ENCODE measurements at places on chromosomes 4 and X.

- no peak for DNase-seq
Measured at GRCh38 chr4:109231331-109231730, 71.1 kb downstream of the COL25A1 start.

GRCh38 chr4:151104621-151105020 is 5.2 kb downstream of the RPS3A start:
- DNase-seq, result no peak

- no peak for DNase-seq
Measured at GRCh38 chr4:47720787-47721186, 117.1 kb downstream of the CORIN start.

DNA sequence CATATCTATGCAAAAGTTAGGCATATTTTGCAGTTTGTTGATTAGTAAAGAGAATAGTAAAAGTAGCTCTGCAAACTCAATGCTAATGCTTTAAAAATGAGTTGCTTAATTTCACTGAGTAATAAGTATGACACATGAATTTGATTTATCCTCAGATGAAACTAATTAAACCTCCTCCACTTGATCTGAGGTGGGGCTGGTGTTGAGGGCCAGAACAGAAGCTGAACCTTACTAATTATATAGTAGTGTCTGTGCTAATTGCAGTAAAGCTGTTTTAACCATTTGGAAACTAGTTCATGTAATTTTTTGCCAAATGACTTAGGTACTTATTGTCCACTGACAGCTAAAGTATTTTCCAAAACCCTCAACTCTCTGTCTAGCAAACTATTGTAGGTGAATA is 7.7 kb upstream of the PGAM4 start:
- no peak for DNase-seq

DNA sequence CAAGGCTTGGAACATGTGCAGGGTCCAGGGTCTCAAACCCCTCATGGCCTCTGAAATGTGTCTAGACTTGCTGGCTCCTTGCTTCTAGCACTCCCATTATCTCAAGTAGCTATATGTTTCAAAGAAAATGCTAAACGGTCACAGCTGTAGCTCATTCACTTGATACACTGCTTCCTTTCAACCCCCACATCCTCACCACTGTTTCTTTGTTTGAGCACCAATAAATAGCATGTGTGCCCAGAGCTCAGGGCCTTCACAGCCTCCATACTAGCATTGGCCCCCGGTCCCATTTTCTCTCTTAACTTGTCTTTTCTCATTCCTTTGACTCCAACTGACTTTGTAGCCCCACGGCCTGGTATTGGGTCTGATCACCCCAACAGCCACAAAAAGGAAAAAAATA is 801.8 kb downstream of the STIM2 start:
- DNase-seq, result no peak

DNA sequence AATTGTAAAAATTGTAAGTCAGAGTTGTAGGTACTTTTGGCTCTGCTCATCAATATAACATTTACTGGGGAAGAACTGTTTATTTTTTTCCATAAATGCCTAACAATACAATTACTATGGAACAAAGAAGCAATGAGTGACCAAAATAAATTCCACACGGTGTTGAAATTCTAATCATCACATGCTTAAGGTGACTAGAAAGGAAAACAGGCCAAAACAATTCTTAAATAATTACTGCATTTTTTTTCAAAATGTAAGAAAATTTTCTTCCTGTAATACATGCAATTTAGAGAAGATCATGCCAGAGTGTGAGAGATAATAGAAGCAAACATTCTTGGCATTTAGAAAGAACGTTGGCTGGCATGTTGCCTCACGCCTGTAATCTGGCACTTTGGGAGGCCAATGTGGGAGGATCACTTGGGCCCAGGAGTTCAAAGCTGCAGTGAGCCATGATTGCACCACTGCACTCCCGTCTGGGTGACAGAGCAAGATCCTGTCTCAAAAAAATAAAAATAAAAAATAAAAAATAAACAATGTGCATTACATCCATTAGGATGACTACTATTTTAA is 22.5 kb downstream of the C4orf46 start:
- DNase-seq, result no peak

DNA sequence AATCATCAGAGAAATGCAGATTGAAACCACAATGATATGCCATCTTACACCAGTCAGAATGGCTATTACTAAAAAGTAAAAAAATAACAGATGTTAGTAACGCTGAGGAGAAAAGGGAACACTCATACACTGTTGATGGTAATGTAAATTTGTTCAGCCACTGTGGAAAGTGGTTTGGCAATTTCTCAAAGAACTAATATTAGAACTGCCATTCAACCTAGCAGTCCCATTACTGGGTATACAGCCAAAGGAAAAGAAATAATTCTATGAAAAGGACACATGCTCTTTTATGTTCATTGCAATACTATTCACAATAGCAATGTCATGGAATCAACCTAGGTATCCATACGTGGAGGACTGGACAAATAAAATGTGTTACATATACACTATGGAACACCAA is 566.3 kb downstream of the STPG2 start:
- DNase-seq, result no peak

- DNase-seq, result no peak
Measured at GRCh38 chr4:84167093-84167492, 332.0 kb downstream of the NKX6-1 start.

GRCh38 chr4:38004062-38004461 is 43.9 kb downstream of the PTTG2 start:
- DNase-seq, result no peak

DNA sequence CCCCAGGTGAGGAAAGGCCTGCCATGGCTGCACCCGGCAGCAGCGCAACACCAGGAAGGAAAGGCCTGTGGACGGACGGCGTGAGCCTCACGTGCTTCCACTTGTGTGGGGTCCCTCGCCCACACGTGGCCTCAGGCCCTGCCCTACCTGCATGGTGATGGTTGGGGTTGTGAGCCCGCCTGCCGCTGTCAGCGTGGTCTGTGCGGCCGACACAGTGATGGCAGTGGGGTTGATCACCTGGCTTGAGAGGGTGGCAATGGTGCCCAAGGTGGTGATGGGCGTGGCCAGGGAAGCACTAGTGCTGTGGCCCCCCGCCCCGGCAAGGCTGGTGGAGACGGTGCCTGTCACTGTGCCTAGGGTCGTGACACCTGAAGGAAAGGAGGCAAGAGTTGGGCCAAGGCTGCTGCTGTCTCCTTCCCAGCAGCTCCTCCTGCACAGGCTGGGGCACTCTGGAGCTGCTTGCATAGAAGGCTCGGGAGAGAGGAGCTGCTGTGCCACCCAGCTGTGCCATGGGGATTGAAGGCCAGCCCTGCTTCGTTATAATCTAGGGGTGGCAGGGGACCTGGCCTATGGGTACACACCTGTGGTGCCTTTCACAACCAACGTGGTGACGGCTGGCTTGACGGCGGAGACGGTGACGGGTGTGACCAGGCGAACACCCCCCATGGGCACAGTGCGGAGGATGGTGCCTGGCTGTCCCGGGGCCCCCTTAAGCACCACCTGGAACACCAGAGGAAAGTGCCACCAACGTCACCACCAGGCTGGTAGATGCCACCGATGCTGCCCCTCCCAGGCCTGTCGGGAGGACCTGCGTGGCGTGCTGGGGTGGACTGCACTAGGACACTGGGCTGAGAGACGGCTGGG is 11.8 kb upstream of the RENBP start:
- no peak for DNase-seq

DNA sequence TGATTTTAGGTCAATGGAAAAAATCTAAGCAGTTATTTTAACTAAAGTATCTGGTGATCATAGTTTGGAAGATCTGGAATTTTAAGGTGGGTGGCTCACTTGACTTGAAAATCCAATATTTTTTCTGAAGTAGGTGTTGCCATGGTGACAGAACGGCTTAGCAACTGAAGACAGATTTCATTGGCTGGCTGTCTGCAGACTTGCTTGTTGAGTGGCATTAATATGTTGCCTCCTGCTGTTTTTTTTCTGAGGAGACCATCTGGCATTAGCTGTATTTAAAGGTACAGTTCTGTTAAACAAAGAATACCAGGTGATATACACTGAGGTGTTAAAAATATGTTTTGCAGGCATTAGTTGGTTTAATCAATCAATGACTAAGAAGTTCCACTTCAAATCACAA is 19.8 kb downstream of the CPE start:
- DNase-seq, result no peak

DNA sequence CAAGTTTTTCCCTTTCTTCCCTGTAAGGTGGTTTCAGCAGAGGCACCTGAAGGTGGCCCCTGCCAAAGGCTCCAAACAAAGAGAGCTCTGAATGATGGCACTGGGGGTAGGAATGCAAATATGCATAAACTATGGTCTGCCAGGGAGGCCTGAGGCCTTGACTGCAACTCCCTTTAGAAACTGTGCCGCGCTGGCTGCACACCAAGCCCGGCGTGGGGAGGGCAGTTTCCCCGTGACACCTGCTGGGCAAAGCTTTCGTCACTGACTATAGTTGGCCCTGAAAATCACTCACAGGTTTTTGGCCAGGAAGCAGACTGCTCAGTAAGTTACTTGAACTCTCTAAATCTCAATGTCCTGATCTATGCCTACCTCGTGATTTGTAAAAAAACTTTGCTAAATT is 97.8 kb upstream of the ATOH1 start:
- no peak for DNase-seq

GRCh38 chr4:74367656-74368290 is 2.8 kb downstream of the EREG start:
- DNase-seq, result no peak

DNA sequence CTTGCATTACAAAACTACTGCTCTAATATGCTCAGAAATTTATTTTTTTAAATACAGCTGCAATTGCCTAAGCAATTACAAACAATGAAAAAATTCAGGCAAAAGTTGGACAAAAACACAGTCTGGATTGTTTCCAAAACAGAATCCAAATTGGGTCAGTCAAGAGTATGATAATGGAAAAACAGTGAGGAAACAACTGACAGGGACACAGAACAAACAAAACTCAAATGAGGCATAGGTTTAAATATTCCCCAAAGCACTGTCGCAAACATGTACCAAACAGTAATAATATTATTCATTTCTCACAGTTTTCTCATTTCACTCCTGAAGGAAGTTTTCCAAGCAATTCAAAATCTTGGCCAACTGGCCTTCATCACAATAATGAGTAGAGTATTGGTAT is 386.6 kb downstream of the CENPC start:
- no peak for DNase-seq

GRCh38 chrX:11480626-11481025 is 185.1 kb downstream of the ARHGAP6 start:
- DNase-seq, result no peak

DNA sequence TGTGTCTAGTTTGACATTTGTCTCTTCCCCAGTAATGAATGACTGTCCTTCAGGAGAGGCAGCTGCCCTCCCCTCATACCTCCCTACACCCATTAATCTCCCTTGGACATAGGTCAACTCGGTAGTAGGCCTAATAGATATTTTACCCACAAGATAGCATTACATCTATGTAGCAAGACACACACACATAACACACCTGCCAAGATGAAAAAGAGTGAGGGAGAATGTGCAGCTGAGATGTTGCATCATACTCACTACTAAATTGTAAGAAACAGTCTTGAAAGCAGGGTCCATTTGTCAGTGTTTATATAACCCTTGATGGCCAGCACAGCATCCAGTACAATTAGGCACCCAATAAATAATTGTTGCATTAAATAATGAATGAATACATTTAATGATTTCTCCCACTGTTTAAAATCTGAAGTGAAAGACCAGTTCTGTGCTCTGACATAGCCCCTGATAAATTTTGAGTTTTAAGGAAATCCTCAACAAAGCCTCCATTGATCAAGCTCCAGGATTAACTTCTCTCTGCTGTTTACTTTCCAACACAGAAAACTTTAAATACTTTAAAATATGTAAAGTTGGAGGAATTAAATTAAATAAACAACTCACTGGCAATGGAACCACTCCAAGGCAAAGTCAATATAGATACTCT is 440.8 kb upstream of the RASGEF1B start:
- DNase-seq, result no peak

DNA sequence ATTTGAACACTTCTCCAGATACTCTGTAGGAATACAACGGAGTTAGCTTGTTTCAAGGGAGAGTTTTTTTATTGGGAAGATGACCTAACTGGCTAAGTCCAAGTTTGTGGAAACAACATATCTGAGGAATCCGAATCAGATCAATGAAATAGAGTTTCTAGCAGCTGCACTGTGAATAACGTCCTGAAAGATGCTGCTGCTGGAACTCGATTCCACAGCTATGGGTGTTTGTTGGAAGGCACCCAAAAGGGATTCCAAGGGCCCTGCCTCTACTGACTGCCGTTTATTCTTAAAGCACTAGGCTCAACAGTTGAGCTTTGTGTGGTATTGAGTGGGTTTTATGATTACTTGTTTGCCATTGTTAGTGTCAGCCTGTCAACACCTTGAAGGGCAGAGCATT is 6.6 kb upstream of the GBA3 start:
- DNase-seq, result no peak

GRCh38 chr4:100063355-100063754 is 113.3 kb upstream of the H2AZ1 start:
- DNase-seq, result no peak

DNA sequence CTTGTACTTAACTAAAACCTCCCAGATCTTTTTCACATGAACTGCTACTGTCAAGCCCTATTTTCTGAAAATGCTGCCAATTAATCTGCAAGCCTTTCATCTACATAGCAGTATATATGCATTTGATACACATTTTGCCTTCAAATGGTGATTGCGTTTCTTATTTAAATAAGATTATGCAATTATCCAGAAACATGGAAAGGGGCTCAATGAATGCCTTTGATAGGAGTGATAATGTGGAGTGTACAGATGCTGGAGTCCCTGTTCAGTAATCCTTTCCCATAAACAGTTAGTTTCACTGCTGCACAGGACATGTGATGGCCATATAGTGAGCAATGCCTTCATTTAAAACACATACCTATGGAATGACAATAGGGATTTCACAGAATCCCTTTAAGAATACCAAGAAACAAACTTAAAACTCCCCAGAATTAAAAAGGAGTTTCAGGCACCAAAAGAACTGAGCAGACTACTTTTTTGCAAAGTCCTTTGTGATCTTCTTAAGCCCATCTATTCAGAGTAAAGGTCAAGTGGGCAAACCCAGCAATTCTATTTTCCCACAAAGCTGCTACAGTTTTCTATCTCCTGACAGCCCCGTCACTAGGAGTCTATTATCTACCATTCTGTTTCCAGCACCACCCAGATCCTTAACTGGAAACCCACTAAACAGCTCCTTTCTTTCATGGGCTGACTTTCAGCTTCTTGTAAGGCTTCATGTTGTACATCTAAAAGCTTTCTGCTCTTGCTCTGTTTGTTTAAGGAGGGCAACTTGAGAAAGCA is 120.3 kb downstream of the UNC5C start:
- no peak for DNase-seq

- no peak for DNase-seq
Measured at GRCh38 chr4:42523066-42523718, 125.9 kb downstream of the SHISA3 start.

- DNase-seq, result no peak
Measured at GRCh38 chr4:6087669-6088341, 69.6 kb upstream of the C4orf50 start.

- peak; percentile 22 for DNase-seq
Measured at GRCh38 chr4:8201321-8201781, 2.3 kb downstream of the SH3TC1 start.

DNA sequence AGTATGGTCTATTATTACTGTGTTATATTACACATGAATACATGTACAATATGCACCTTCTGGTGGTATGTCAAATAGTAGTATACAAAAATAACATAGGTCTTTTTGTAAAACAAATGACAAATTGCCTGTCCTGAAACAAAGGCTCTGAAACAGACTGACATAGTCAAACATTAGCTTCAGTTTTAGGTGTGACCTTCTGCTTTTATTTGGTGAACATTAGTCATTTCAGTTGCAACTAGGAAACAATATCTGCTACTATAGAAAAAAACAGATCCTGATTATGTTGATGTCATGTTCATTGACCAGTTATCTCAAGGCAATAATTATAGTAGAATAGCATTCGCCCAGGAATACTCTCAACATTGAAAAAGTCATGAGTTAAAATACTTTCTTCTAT is 123.0 kb downstream of the CHRNA9 start:
- DNase-seq, result no peak

Measured in stimulated activated CD4-positive, alpha-beta T cell treated with anti-CD3 and anti-CD28 coated beads, Interleukin-1b, Interleukin-23, amount 100 ng/mL, for 4 hours (primary cell).